ENCODE measurements at places on chromosomes 13 and 19.
A peak's percentile ranks its signal among the peaks of the same experiment; 100 is the strongest.

- DNase-seq = peak; percentile 69
These were observed 846 bp upstream of the PRKACA start for GRCh38 chr19:14118165-14119051.

DNA sequence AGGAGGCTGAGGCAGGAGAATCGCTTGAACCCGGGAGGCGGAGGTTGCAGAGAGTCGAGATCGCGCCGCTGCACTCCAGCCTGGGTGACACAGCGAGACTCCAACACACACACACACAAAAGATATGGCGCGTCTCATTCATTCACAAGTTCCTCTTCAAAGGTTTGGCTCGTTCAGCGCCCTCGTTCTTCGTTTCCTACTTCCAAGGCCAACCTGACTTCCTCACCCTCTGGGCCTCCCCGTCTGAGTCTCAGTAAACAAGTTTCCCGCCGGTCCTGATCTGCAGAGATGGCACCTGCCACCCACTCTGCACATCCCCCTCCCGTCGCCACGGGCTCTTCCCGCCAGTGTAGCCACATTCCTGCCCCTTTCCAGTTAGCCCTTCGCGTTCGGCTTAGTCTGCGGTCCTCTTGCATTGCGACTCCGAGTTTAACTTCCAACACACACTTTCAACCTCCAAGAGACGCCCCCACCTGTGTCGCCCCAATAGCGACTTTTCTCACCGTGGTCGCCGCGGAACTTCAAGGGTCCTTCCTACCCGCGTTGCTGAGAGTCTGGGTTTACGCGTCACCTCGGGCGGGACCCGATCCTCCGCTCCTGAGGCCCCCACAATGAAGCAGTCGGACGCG lies 1.3 kb upstream of the BSG start:
- DNase-seq = no peak

- no peak for DNase-seq
These were observed 1.8 kb downstream of the PVR start for GRCh38 chr19:44645407-44646048.

DNA sequence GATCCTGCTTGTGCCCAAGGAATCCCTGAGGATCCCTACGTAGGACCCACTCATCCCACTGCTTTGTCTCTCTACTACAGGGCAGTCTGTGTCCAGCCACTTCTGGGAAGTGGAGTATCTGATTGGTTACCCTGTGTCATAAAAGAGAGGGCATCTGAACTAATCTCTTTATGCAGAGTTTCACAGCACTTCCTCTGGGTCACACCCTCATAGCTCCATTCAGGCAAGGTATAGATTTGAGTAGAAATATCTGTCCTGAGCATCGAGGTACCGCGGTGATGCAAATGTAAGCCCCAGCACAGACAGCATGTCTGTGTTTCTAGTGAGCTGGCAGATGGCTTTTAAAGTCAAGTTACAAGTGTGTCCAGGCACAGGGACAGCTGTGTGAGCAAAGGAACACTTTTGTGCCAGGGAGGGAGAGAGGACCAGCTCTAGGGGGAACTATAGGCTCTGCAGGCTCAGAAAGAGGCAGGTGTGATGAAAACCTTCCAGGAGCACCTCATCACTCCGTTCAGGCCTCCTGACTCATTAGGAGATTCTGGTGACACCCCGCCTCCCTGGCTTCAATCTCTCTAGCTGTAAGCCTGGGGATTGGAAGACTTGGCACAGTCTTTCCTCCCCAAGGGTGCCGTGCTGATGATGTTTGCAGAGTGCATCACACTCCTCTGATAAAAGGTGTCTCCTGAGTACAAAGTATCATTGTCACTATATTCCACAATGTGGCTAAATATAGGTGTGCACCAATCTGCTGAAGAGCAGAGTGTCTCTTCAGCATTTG lies 84.3 kb upstream of the UBL3 start:
- peak; percentile 22 for DNase-seq

GRCh38 chr19:8131517-8131916 lies 17.9 kb downstream of the FBN3 start:
- DNase-seq = no peak

GRCh38 chr13:23671897-23672296 lies 101.7 kb downstream of the TNFRSF19 start:
- no peak for DNase-seq

GRCh38 chr13:23859904-23860303 lies 29.3 kb downstream of the MIPEP start:
- no peak for DNase-seq

- DNase-seq = no peak
These were observed 5.5 kb upstream of the POU4F1 start for GRCh38 chr13:78608688-78609463.

DNA sequence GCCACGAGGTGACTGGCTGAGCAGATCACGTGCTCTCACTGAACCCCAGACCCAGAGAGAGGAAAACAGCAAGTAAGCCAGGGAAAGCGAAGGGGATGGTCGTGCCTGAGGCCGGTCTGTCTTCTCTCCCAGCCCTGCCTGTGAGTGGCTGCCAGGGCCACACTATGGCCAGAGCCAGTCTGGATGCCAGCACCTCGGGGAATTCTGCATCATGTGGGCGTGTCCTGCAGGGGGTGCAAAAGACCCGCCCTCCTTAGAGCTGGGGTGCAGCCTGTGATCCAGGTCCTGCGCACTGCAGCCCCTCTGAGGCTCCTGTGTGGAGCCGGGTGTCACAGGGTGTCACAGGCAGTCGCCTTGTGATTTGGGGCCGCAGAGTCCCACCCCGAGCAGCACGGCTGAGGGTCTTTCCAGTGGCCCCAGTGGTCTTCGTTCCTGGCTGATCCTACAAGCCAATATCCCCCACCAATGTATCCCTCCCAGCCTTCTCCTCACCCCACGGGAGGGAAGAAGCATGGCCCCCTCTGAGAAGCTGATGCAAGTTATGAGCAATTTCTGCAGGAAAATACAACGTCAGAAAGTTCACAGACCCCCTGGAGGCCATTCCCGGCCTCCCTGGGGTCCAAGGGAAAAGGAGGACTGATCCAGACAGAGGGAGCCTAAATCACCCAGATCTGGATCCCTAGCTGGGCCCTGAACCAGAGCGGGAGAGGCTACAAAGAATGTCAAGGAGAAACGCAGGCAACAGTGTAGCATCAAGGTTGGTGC lies 7.7 kb downstream of the PPP1R12C start:
- DNase-seq = no peak
